Subcutaneous adipose tissue (tissue), 4 donors: ENCODE measurements at places on chromosomes 12 and 14. TPM values are rescaled to one million over a fixed set of nuclear protein-coding genes. Genes with fewer than 3 reads are reported as not detected.

The ADSS1 gene
- total RNA-seq: 7.3 TPM

The GALC gene
- total RNA-seq: 31.9 TPM

The COL2A1 gene
- not detected for total RNA-seq

The WDR20 gene
- 29.3 TPM for total RNA-seq

The KRT7 gene
- total RNA-seq: 2.4 TPM

The CCDC196 gene
- not detected for total RNA-seq

The SIX4 gene
- total RNA-seq: 2.0 TPM

The SRP54 gene
- total RNA-seq: 40.4 TPM

The KRT75 gene
- total RNA-seq: not detected

The BDKRB1 gene
- total RNA-seq: not detected

The BCL11B gene
- total RNA-seq: 0.82 TPM

The NFYB gene
- 31.8 TPM for total RNA-seq

The GDF11 gene
- 1.8 TPM for total RNA-seq

The STAC3 gene
- total RNA-seq: 7.8 TPM

The RFLNA gene
- total RNA-seq: 0.49 TPM

The SMCO2 gene
- 0.34 TPM for total RNA-seq

The PAPLN gene
- total RNA-seq: 52.2 TPM

The KRT6C gene
- not detected for total RNA-seq

The STX2 gene
- 20.9 TPM for total RNA-seq

The FGF23 gene
- total RNA-seq: not detected

The KCNMB4 gene
- 1.1 TPM for total RNA-seq
